ENCODE measurements at places on chromosomes 4 and X.

DNA sequence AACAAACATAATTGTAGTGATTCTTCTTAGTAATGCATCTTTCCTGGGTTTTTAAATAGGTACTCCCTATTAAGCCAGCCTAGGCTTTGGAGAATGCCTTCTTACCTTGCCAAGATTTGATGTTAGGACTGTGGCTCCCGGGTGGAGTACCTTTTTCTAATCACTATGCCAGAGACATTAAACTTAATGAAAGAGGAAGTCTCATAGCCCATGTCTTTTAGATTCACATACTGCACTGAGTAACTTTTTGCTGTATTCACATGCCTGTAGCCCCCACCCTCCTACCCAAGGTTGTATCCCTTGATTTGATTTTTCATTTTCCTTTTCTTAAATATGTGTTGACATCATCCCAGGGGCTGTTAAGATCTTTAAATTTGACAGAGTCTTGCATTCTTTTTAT lies 104.2 kb upstream of the TLR2 start:
- DNase-seq = peak; percentile 5

GRCh38 chr4:166980419-166980818 lies 253.9 kb downstream of the SPOCK3 start:
- DNase-seq = no peak

DNA sequence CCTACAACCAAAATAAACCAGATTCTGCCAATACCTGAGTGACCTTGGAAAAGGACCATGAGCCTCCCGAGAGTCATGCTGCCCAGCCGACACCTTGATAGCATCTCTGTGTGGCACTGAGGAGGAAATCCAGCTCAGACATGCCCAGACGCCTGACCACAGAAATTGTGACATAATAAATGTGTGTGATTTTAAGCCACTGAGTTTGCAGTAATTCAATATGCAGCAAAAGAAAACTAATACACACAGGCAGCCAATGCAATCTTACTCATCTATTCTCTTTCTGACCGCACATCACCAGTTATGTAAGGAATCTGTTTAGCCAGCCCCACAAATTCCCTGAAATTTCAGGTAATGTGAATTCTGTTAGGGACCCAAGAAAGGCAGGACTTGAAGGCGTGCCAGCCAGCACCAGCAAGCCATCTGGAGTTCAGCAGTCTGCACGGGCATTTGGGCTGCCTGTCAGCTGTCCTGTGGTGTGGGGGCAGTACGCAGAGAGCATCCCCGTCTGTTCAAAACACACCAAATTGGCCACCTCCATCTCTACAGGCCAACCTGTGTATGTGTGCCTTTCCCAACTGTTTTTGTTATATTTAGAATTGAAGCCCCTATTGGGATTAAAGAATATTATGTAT lies 176.4 kb downstream of the NLGN4X start:
- DNase-seq = no peak

DNA sequence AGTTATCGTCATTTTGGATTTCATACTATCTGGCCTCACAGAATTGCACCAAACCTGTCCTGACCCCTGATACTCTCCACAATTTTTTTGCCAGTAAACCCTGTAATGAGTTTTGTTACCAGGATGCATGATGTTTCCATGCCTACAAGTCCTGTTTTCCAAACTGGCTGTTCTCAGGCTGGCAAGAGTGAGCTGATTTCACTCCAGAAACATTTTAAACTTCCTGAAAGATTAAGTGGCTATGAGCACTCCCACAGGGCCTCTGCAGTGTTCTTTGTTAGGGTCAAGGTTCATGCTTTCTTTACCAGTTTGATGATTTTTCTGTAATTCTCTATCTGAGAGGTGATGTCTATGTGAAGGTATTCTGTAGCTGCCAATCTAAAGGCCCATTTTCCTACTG lies 31.7 kb upstream of the PDLIM3 start:
- DNase-seq = no peak
